Fibroblast of villous mesenchyme (primary cell): ENCODE measurements at places on chromosomes 4 and X. TPM values are rescaled to one million over a fixed set of nuclear protein-coding genes. Genes with fewer than 3 reads are reported as not detected.

The DRP2 gene
- total RNA-seq, result 0.97 and 2.6 TPM in 2 replicates

The APLN gene
- under 0.01 TPM in 2 replicates for total RNA-seq

The PAQR3 gene
- 19.6 and 29.8 TPM in 2 replicates for total RNA-seq

The ELF4 gene
- 16.4 and 21.3 TPM in 2 replicates for total RNA-seq

The GC gene
- not detected in 2 replicates for total RNA-seq

The FAM241A gene
- total RNA-seq, result 1.3 and 1.6 TPM in 2 replicates

The RASSF6 gene
- not detected in 2 replicates for total RNA-seq

The PCYT1B gene
- total RNA-seq, result 0.64 and 0.86 TPM in 2 replicates

The CRMP1 gene
- total RNA-seq, result under 0.01 TPM in 1 of 2 replicates, not detected in the other

The CT47A1 gene
- total RNA-seq, result not detected in 2 replicates

The ASB9 gene
- 0.64 and 2.6 TPM in 2 replicates for total RNA-seq

The ARHGAP36 gene
- not detected in 2 replicates for total RNA-seq

The SSX4 gene
- not detected in 2 replicates for total RNA-seq

The LRRC66 gene
- total RNA-seq, result 0.32 and 0.43 TPM in 2 replicates

The MPP1 gene
- total RNA-seq, result 11.7 and 17.1 TPM in 2 replicates

The HTRA3 gene
- total RNA-seq, result 0.86 and 1.3 TPM in 2 replicates

The ATP8A1 gene
- total RNA-seq, result 0.86 and 0.97 TPM in 2 replicates

The SCRG1 gene
- under 0.01 and 0.32 TPM in 2 replicates for total RNA-seq

The FRG2 gene
- total RNA-seq, result not detected in 2 replicates

The FREM3 gene
- not detected in 2 replicates for total RNA-seq

The SPANXN3 gene
- total RNA-seq, result not detected in 2 replicates

The REELD1 gene
- total RNA-seq, result not detected in 2 replicates

The SLC34A2 gene
- total RNA-seq, result not detected in 2 replicates

The PHKA1 gene
- total RNA-seq, result 7.4 and 8.6 TPM in 2 replicates
